IgD-negative memory B cell (primary cell): ENCODE measurements at places on chromosomes 6 and 20. TPM values are rescaled to one million over a fixed set of nuclear protein-coding genes. Genes with fewer than 3 reads are reported as not detected.

ROS1 gene
- not detected for polyA plus RNA-seq

OR2H2 gene
- polyA plus RNA-seq: not detected

DDO gene
- polyA plus RNA-seq: not detected

MYH7B gene
- polyA plus RNA-seq: 0.34 TPM

GINM1 gene
- 46.7 TPM for polyA plus RNA-seq

UNC93A gene
- not detected for polyA plus RNA-seq

KHDC1 gene
- 3.1 TPM for polyA plus RNA-seq

MKKS gene
- polyA plus RNA-seq: 30.4 TPM

TSPO2 gene
- polyA plus RNA-seq: not detected

HLA-C gene
- polyA plus RNA-seq: 3,003 TPM

RAET1E gene
- not detected for polyA plus RNA-seq

MTFR2 gene
- 1.5 TPM for polyA plus RNA-seq

RFX6 gene
- polyA plus RNA-seq: not detected

BHLHE23 gene
- not detected for polyA plus RNA-seq

CALHM5 gene
- not detected for polyA plus RNA-seq

SEL1L2 gene
- polyA plus RNA-seq: not detected

CD40 gene
- polyA plus RNA-seq: 217 TPM

NRSN1 gene
- not detected for polyA plus RNA-seq

BPI gene
- polyA plus RNA-seq: not detected

PRSS16 gene
- 3.2 TPM for polyA plus RNA-seq

PHACTR1 gene
- polyA plus RNA-seq: 12.8 TPM

C6orf58 gene
- polyA plus RNA-seq: not detected

ENPP4 gene
- polyA plus RNA-seq: 4.4 TPM

TBX18 gene
- not detected for polyA plus RNA-seq

TRAPPC3L gene
- polyA plus RNA-seq: not detected

NRM gene
- 56.1 TPM for polyA plus RNA-seq

GLP1R gene
- not detected for polyA plus RNA-seq

ANKRD66 gene
- not detected for polyA plus RNA-seq

MCCD1 gene
- polyA plus RNA-seq: not detected

NINL gene
- 1.8 TPM for polyA plus RNA-seq

HSPA1L gene
- 1.2 TPM for polyA plus RNA-seq

STX7 gene
- 96.7 TPM for polyA plus RNA-seq

GNL1 gene
- 46.1 TPM for polyA plus RNA-seq

BIRC7 gene
- polyA plus RNA-seq: not detected

ATP9A gene
- 0.20 TPM for polyA plus RNA-seq

ZBTB46 gene
- 0.04 TPM for polyA plus RNA-seq

CLIC5 gene
- polyA plus RNA-seq: 1.9 TPM

TP53INP2 gene
- 1.3 TPM for polyA plus RNA-seq

DLK2 gene
- not detected for polyA plus RNA-seq

CLPSL2 gene
- polyA plus RNA-seq: not detected

C20orf204 gene
- polyA plus RNA-seq: not detected

WFDC2 gene
- polyA plus RNA-seq: 2.2 TPM

SIM1 gene
- polyA plus RNA-seq: not detected

SRSF3 gene
- polyA plus RNA-seq: 384 TPM
